Frontal cortex (tissue), 4 donors: ENCODE measurements at places on chromosomes 3 and 15. TPM values are rescaled to one million over a fixed set of nuclear protein-coding genes. Genes with fewer than 3 reads are reported as not detected.

GRCh38 chr3:161454615-161455014 lies 42.0 kb upstream of the OTOL1 start:
- no peak for DNase-seq

GRCh38 chr15:83733691-83734090 lies 79.8 kb downstream of the ADAMTSL3 start:
- no peak for DNase-seq

- no peak for DNase-seq
Observed at GRCh38 chr3:117885011-117885441, 1149.6 kb downstream of the IGSF11 start.

DNA sequence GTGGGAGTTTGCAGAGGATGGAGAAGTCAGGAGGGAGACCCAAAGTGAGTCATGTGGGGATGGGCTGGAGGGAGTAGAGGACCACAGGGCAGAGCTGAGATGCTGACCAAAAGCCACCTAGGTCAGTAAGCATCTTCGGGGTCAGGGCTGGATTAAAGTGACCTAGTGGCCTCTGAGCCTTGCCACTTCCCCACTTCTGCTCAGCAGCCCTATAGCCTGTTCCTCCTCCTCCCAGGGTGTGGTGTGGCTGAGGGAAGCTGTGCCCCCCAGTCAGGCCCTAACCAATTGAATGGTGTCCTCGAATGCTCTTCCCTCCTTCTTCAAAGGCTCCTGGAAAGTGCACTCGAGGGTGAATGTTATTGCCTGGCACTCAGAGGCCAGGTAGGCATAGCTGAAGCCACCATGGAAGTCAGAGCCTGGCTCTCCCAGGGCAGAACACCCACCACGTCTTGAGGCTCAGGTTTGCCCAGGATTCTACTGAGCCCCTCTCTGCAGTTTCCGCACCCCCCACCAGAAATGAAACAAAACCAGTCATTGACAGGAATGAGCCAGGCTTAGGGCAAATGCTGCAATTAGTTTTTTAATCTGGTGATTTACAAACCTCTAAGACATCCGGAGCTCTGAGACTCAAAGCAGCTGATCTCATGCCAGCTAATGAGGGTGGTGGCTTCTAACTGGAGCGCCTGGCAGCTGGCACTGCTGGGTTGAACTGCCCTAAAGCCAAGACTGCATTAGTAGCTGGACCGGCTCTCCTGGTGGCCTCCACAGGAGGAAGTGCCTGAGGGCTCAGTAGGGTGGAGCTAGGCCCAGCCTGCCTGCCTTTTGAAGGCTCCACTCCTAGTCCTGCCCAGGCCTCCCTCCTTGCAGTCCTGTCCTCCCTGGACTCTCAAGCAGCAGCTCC lies 26.0 kb upstream of the VIPR1 start:
- no peak for DNase-seq

- no peak for DNase-seq
Observed at GRCh38 chr15:71885390-71885789, 75.0 kb downstream of the NR2E3 start.

- DNase-seq, result no peak
Observed at GRCh38 chr3:151425627-151426340, 35.1 kb downstream of the IGSF10 start.

GRCh38 chr3:148044151-148044550 lies 635.0 kb downstream of the ZIC1 start:
- no peak for DNase-seq

DNA sequence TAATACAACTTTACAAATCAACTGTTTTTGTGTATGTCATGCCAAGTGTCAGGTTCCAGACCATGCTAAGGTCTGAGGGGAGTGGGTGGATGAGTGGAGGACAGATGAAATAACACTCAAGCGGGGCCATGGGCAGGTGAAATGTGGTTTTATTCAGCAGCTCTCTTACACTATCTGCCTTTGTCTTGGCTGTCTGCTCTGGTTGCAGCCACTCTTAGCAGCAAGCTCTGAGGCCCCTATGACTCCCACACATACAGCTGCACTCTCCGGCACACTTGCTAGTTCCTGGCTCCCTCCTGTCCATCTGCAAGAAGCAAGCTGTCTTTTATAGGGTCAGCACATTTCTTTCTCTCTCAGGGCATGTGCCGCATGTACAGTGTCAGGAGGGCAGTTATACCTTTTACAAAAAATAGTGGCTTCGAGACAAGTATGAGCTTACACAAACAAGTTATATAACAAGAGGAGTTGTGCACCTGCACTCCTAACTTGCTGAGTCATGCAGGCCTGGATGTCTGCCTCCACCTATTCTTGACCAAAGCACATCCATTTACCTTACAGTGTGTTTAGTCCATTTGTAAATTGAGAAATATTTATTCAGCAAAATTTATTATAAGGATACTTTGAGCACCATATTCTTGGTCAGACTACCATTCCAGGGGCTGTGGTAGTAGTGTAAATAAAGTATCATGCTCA lies 683.7 kb upstream of the CBLB start:
- no peak for DNase-seq

- no peak for DNase-seq
Observed at GRCh38 chr15:73436613-73437012, 6.4 kb upstream of the REC114 start.

DNA sequence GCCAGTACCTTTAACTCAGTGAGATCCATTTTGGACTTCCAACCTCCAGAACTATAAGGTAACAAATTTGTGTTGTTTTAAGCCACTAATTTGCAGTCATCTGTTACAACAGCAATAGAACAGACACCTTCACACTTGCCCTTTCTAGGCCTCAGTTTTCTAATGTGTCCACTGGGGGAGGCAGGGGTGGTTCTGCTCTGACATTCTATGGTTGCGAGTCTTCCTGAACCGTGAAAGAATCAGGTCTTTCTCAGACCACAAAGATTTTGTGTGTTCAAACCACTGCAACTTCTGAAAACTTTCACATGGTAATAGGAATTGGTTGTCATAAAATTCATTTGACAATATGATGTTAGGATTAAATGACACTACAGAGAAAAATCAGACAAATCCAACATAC lies 26.8 kb upstream of the CSTA start:
- no peak for DNase-seq

- DNase-seq, result peak; percentile 38
Observed at GRCh38 chr15:84598993-84599392, 1.8 kb upstream of the ZSCAN2 start.

DNA sequence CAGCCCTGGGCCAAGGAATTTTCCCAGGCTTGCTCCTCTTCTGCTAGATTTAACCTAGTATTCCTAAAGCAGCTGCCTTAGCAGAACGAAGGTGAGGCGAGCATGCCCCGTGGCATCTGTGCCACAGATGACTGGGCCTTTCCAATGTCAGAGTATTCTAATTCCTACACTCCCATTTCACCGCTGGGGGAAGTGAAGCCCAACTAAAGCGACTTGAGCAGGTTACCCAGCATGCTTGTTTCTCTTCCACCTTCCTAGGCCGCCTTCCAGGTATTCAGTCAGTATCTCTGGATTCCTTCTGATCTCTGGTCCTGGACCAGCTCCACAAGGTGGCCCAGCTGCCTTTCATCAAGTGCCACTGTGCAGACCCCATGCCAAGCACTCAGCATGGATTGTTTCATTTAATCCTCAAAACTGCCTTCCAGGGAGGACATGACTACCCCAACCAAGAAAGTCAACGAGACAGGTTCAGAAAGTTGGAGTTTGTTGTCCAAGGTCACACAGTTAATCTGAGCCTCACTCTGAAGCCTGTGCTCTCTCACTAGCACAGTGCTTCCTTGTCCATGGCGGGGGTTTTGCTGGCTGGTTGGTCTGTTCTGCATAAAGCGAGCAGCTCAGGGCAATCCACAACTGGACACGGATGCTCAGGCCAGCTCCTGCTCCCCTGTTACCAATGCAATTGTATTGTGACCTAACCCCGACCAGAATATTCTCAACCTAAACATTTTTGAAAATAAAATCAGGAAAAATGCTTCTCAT lies 15.1 kb downstream of the MYO5C start:
- no peak for DNase-seq

DNA sequence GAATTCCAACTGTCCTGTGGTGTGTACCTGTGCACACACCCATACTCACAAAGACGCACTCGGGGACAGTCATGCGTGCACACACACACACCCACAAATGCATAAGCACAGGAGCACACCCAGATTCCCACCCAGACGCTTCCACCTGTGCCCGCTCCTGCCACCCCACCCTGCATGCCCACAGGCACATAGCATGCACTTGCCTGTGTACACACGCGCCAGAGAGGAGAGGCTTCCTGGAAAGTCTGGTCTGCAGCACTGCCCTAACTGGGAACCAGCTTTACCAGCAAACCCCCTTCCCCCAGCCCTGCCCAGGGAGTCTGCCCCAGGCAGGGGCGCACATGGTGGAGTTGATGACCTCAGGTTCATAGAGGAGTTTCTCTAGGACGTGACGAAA lies 246.2 kb downstream of the UACA start:
- DNase-seq, result no peak

- DNase-seq, result peak; percentile 35
Observed at GRCh38 chr15:31867536-31868442, 162.5 kb upstream of the CHRNA7 start.

DNA sequence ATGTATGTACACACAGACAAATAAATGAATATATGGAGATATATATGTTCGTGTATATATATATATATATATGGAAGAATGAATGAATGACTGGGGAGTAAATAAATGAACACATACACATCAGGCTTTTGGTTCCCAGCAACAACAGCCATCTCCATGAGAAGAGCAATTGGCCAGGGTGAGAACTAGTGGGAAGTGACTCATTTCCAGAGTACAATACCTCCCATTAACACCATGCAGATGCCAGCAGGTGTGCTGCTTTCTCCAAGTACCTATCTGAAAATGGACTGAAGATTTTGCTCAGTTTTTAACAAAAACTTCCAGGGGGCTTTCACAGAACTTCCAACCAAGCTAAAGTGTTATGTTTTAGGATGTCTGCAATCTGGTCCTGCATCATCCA lies 179.8 kb upstream of the SLC2A2 start:
- DNase-seq, result no peak

Gene NR1I2
- total RNA-seq, result 0.82 TPM

Gene CD200
- 49.7 TPM for total RNA-seq

Gene MINAR1
- 6.9 TPM for total RNA-seq

Gene SPTBN5
- 0.41 TPM for total RNA-seq

Gene SERINC4
- 0.41 TPM for total RNA-seq

Gene C3orf52
- 0.41 TPM for total RNA-seq

Gene SERP1
- 67.3 TPM for total RNA-seq
